ENCODE measurements at places on chromosomes 7 and 10.

DNA sequence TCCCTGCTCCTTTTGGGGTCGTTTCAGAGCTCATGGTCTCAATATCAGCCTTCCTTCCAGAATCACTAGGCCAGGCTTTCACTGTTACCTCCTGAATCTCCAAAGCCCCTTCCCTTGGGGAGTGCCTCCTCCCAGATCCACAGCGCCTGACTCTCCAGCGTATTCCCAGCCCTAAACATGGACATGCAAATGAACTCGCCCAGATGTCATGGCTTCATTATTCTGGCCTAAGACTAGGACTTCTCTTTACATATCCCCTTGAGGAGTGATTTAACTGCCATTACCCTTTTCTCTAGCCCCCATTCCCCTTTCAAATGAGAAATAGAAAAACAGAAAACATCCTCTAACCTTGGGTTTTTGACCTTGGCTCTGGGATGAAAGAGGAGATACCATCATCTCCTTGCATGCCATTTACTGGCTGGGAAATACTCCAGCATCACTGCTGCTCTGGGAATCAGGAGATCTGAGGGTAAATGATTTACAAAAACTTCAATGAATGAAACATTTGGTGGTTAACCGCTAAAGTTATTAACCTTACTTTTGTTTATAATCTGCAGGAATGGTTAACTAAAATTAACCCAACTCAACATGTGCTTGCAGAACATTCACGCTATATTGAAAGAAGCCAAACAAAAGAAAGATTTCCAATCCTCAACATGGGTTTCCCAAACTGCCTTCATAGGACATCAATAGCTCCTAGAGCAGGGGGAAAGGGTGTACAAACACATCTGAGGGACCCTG, 37.0 kb downstream of the FAM171A1 start:
- no peak for DNase-seq

DNA sequence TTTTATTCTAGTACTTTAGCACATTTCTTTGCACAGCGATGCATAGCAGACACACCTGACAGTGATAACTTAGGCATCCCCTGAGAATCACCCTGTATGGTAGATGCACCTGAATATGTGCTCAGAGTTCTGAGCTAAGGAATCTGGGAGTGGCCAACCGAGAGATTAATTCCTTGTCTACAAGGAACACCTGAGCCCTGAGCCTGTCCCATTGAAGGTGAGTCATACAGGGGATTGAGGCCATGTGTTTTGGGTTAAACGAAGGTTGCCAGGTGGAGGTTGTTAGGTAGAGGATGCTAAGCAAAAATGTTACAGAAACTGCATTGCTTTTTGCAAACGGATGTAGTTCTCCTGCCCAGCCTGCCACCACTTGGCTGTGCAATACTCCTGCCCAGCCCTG, 128.9 kb downstream of the AMPH start:
- no peak for DNase-seq

- no peak for DNase-seq
Observed at GRCh38 chr7:105389088-105389650, 448 bp upstream of the SRPK2 start.

DNA sequence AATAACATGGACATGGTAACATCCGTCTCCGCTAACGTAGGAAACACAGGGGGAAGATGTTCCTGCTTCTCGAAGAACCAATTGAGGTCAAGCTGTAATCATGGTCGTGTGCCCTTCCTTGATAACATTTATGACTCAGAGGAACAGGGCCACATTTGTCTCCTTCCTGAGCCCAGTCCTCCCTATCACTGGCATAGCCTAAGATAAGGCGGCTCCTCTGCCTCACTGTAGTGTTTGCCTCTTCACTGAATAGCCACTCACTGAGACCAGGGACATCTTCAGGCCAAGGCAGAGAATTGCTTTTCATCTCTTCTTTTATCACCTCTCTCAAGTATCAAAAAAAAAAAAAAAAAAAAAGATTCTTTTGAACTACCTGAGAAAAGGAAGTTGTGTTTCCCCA, 5.4 kb upstream of the GRM8 start:
- DNase-seq: no peak

GRCh38 chr10:121237718-121238117, 360.5 kb downstream of the FGFR2 start:
- no peak for DNase-seq
